ENCODE measurements at places on chromosomes 3 and 15.

GRCh38 chr3:73745526-73746191 is 120.9 kb upstream of the PDZRN3 start:
- DNase-seq, result no peak

DNA sequence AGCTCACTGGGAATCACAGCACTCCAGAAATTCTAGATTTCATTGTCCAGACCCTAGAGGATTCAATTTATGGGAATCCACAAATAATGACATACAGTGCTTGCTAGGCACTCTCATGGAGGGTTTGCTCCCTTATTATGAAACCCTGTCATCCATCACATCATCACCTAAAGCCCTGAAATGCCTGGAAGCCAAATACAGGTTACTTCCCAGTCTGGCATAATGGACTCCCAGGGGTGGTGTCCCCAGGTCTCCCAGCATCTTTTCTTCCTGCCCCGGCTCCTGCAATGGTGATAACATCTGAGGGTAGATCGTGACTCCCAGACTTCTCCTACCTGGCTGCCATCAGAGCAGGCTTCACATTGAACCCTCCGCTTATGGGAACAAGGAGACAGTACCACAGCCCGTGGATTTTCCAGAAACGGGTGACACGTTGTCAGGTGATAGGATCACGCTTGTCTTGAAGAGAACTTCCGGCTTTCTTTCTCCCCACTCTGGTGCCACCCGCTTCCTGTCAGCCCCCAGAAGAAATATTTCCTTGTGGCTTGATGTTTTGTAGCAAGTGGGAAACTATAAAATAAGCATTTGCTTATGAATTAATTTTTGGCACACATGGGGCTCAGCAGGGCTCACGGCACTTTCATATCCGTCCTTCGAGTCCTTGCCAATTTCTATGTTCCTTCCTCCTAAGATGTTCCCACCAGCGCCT is 238.7 kb upstream of the BHLHE40 start:
- no peak for DNase-seq

GRCh38 chr3:127572186-127572585 is 18.3 kb downstream of the TPRA1 start:
- no peak for DNase-seq

- no peak for DNase-seq
These were observed 268.0 kb downstream of the LPP start for GRCh38 chr3:188421836-188422540.

DNA sequence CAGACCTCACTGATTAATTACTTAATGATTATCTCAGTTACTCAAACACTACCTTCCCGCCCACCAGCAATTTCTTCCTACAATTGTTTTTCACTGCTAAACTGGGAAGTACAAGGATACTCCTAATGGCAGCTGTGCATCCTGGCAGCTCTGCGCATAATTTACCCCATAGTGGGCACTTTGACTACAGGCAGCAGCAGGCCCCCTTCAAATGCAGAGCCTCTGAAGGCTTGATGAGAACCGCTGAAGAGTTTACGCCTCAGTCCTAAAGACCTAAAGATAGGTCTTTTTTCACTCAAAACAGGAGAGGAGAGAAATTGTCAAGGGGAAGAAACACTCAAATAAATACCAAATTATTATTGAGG is 10.7 kb downstream of the CCDC32 start:
- no peak for DNase-seq

GRCh38 chr3:2510591-2511145 is 412.0 kb downstream of the CNTN4 start:
- no peak for DNase-seq

GRCh38 chr3:138673641-138674530 is 65.3 kb downstream of the FAIM start:
- no peak for DNase-seq

DNA sequence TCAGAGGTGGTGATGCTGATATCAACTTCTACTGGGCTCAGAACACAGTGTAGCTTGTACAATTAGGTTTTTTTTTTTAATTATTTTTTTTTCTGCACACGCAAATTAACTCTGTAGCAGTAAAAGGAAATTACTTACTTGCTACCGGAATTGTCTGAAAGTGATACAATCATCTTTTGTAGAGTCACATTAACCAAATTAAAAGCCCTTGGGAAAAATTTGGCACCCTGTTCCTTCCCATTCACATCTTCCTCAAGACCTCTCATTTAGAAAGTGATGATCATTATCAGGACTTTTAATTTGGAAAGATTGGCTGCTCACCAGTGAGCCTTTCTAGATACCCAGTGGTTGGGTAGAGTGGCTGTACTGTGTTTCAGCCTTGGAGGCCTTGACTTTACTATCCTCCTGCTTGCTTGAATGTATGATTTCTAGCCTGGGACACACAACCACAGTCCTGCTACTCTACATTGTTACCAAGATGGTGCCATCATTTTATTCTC is 158.3 kb downstream of the ECT2 start:
- no peak for DNase-seq

DNA sequence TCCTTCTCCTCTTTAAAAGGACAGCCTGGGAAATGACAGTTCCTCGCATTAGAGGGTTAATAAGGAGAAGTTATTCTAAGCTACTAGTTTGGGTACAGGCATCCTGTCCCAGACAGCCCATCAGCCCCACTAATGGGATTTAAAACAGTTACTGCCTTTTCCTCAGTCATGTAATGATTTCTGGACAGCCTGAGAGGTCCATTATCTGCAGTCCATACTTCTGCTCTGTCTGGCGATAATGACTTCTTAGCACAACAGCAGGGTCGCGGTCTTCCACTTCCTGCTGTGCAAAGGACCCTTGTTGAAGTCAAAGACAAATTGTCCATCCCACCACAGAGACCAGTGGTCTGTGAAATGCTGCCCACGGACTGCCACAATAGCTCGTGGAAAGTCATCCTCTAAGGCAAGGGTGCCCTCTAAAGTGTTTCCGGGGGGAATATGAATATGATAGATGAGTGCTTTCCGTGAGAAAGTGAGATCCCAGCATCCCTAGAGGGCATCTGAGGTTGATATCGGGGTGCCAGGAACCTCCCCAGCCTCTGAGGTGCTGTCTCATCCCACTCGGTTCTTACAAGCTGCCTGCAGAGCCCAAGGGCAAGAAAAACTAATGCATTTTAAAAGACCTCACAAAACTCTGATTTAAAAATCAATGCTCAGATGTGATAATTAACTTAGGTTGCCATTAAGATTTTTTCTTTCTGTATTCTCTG is 100.7 kb downstream of the SHOX2 start:
- no peak for DNase-seq

DNA sequence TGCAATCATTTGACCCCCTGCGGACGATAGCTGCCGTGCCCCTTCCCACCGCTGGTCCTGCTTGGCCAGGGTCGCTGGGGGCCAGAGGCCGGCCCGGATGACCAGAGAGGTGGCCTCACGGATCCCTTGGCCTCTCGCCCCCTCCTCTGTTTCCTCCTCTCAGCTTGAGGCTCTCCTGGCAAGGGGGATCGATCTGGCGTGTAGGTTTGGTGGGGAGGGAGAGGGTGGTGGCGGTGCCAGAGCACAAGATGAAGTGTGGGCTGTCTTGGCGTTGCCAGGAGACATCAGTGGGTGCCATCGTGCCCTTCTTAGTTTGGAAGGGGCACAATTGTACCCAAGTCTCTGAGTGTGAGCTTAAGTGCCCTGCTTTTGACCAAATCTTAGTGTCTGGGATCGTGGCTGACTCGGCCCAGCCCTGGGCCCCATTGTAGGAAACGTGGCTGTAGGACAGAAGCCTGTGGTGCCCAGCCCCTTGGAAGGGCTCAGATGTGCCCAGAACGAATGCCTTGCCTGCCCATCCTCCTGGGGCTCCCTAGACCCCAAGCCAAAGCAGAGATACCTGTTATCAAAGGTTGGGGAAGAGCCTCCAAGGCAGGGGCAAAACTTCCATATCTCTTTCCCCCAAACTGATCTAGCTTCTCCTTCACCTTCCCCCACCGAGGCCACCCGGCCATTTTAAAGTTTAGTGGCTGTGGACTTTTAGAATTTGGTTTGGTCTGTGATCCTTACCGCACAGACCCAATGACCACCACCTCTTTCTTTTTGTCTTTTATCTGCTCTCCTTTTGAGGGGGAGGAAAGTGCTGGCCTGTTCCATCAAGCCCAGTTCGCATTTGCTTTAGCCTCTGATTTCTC is 14.4 kb downstream of the NR2F2 start:
- DNase-seq, result no peak

- DNase-seq, result no peak
These were observed 13.4 kb downstream of the SEC62 start for GRCh38 chr3:169980055-169980454.

DNA sequence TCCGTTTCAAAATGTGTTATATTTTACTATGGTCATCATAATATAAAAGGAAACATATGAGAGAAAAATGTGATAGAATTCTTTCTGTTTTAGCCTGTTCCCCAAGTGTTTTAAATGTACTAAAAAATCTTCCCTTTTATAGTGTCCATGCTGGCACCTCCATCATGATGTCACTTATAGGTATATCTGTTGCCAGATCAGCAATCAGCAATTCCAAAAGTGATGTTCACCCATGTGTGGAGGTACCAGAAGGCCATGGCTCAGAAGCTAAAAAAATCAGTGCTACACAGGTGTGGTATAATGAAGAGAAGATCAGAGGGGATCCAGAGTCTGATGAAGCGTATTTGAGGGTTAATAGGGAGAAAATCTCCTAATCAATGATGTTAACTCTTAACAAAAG is 1.1 kb upstream of the GPR15 start:
- no peak for DNase-seq

DNA sequence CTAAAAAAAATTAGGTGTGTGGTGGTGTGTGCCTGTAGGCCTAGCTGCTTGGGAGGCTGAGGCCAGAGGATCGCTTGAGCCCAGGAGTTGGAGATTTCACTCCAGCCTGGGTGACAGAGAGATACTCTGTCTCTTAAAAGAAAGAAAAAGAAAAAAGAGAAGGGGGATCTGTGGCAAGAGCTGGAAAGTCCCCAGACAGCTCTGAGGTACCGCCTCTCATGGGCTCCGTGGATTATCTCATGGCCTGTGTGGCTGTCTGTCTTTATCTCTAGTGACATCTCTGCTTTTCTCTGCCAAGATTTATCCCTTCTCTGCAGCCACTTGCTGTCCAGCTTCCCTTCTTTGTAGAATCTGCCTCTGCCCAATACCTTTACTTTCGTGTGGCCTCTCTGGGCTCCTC is 5.7 kb downstream of the EXOSC7 start:
- no peak for DNase-seq

DNA sequence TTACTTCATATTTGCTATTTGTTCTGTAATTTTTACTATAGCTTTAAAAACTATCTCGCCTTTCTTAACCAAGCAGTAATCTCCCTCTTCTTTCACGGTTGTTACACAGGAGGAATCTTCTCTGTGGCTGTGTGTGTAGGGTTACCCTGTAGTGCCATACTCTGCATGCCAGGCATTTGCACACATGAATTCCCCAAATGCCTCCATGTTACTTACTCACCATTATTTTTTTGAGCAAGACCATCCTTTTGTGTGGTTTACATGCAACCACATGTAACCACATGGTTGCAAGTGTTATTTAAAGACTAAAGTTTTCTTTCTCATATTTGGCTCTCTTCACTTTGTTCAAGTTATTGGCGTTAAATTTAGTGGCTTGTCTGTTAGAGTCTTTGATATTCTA is 45.5 kb downstream of the HPS3 start:
- DNase-seq, result no peak

GRCh38 chr3:37700466-37701248 is 161.0 kb upstream of the CTDSPL start:
- DNase-seq, result no peak

DNA sequence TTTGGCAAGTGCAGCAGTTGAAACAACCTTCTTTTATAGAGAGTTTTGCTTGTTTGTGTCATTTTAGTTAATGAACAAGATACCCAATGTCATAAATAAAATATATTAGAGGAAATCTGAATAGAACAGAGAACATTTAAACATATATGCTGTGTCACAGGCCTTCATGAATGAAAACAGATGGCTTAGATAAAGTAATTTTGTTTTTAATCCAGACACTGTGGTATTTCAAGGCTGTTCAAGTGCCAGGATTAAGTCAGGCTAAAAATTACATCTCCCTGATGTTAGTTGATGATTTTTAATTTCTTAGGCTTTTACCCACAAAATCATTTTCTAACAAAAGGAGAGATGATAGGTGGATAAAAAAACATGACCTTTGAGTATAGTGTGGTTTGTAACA is 4.9 kb upstream of the ACKR4 start:
- no peak for DNase-seq

DNA sequence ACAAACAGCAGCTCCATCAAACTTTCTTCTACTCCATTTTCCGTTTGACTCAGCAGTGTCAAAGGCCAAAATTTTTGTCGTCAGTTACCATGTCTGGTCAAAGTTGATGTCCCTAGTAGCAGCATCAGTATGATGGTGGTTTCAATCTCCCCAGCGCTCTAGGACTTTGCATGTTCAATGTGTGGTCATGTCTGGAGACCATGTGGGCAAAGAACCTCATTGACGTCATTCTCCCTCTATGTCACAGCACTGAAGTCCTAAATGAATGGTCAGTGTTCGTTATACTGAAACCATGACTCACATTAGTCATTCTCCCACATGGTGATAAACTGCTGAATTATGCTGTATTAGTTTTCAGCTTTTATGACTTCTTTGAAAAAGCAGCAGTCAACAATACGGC is 23.2 kb downstream of the SHC4 start:
- DNase-seq, result no peak

GRCh38 chr3:113111011-113111707 is 100.2 kb upstream of the BOC start:
- no peak for DNase-seq

DNA sequence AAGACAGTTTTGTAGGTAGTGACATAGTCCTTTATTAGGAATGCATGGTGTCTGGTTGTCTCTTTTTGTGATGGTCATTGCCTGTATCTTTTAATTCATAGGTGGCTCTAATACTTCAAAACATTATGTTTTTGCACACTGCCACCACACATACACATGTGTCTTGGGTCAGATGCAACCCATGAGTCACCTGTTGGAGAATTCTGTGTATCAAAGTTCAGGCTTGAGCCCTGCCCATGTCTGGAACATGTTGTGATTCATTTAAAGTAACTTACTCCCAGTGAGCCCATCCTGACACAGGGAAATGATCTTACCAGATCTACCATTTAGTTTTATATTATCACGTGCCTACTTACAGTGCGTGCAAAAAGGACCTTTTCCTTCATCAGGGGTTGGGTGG is 142.7 kb downstream of the GHSR start:
- DNase-seq, result no peak

- DNase-seq, result no peak
These were observed 37.0 kb downstream of the GOLM2 start for GRCh38 chr15:44325568-44325967.

DNA sequence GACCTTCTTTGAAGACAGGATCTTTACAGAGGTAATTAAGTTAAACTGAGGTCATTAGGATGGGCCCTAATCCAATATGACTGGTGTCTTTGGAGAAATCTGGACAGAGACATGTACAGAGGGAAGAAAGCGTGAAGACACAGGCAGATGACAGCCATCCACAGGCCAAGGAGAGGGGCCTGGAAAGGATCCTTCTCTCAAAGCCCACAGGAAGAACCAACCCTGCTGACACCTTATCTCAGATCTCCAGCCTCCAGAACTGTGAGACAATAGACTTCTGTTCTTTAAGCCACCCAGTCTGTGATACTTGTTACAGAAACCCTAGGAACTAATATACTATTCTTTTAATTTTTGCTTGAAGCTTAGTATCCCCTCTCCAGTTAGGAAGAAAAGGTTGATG is 74.2 kb downstream of the WDR76 start:
- DNase-seq, result no peak

- no peak for DNase-seq
These were observed 3.5 kb downstream of the HDC start for GRCh38 chr15:50261981-50262380.
